ENCODE measurements at places on chromosomes 12 and 14.

DNA sequence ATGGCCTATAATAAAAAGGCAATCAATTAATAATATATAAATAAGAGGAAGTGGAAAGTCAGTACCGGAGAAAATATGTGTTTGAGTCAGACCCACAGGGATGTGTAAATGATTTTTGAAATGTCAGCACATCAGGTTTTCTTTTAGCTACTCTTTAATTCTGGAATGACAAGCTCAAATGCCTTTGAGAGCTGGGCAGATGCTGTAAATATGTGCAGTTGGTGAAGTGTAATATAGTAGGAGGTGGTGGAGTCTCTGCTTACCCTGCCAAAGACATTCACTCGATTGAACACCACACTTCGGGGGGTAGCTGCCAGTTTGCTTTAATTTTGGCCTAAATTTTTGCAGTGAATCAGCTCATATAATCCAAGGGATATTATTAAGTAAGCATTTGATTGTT lies 93.0 kb downstream of the PLEKHA5 start:
- DNase-seq: no peak

DNA sequence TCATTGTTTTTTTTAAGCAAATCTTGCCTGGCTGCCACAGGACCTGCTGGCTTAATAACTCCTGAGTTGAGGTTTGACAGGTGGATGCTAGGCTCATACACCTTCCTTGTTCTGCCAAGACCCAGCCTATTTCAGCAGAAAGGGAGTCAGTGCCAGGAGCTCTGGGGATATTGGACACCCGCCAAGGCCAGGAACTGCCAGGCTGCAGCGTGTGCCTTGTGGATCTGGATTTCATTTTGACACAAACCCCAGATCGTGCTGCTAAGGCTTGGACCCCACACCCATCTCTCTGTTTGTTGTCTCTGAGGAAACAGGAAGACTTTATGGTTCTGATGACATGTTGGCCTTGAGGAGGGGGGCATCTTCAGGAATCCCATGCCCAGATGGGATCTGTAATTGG lies 44.4 kb upstream of the PRIMA1 start:
- DNase-seq: no peak

- no peak for DNase-seq
Measured at GRCh38 chr12:104632724-104633201, 176.0 kb downstream of the CHST11 start.

GRCh38 chr14:77409131-77409533 lies 14.2 kb downstream of the NOXRED1 start:
- DNase-seq: no peak

- no peak for DNase-seq
Measured at GRCh38 chr14:44168566-44168965, 338.5 kb downstream of the FSCB start.

GRCh38 chr12:4215229-4216186 lies 58.1 kb upstream of the CCND2 start:
- no peak for DNase-seq

GRCh38 chr12:19833775-19834501 lies 394.6 kb downstream of the AEBP2 start:
- DNase-seq: no peak

GRCh38 chr12:66341126-66341525 lies 38.8 kb downstream of the HELB start:
- DNase-seq: no peak

DNA sequence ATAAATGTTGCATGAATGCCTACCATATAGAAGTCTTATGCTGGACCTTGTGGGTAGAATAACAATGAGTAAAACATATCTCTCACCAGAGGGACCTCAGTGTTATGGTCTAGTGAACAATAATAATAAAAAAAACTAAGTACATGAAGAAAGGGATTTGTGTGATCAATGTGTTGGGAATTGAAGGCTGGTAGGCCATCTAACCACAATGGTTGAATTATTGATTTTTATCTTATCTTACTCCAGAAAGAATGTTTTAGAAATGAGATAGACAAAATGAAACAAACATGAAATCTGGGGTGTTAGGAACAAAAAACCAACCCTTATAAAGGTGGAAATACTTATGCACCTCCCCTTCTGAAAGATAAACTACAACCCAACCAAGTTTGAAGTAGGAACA lies 243.9 kb upstream of the LRIG3 start:
- DNase-seq: no peak

DNA sequence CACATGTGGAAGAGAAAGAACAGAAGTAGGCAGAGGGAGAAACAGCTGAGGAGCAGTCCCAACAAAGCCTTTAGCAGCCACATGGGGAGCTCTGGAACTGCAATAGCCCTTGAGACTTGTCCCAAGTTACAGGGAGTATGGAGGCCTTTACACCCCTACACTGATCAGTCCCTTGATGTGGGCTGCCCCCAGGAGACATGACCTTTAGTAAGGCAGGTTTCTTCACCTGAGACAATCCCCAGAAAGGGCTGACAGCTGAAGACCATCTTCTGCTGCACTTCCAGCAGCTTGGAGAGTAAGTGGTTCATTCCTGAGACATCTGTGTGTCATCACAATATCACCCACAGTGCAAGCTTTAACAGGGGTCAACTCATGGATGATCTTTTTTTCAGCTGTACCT lies 8.6 kb upstream of the SNAPC1 start:
- DNase-seq: no peak

GRCh38 chr14:65195042-65195719 lies 92.9 kb upstream of the MAX start:
- no peak for DNase-seq

DNA sequence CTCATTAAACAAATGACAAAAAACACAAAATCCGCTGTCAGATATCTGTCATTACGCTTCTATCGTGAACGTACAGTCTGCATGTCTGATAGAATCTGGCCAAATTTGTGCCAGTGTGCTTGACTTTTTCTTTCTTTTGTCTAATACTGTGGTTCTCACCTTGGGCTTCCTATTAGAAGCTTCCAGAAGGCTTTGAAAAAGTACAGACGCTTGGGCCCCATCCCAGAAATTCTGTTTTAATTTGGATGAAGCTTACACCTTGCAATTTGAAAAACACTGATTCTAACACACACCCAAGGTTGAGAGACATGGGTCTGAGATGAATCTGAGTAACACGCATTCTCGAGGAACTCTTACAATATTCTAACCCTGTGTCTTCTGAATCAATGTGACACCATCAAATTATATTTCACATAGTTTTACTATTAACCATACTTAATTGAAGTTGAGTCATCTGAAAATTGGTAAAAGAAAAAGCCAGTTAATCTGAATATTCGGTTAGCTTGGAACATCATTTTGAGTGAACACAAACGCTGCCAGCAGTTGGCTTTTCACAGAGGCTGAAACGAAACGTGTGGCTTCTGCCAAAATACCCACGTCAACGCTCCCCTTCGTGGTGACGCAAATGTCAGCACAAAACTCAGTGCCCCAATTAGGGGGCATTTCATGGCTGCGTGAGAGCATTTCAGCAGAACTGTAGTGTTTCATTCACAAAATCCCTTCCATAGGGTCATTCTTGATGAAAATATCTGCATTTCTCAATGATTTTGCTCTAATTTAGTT lies 420.5 kb downstream of the TMEM132D start:
- DNase-seq: no peak

DNA sequence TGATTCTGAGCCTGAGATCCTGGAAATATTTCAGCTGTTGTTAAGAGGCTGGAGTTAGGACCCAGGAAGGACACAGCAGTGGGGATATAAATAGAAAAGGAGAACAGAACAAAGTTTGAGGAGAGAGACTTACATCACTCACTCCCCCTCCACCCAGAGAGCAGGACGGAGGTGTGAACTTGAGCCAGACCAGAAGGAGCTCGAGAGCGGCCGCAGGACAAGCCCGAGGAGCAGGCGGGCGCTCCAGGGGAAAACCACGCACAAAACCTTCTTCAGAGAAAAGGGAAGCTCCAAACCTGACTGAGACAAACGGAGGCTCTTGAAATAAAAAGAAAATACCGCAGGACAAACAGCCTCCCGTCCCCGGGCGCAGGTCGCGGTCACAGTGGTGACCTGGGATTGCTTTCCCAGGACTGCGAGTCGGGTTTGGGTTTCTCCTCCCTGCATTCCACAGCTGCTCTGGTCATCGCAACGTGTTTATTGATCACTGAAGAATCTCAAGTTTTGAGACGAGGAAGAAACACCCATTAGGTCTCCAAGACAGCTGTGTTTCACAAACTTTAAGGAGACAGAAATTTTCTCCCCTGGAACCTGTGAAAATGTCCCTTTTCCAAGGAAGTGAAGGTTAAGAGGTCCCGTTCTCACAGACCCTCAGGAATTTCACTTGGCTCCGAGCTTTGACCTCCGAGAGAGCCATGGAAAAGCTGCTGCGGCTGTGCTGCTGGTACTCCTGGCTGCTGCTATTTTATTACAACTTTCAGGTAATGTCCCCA lies at the start of gene ADGRD1:
ADGRD1 (plus strand) TSS at position 137 of the 773 bp plus-strand sequence; CDS start at position 696, 559 bp downstream.
- DNase-seq: no peak

DNA sequence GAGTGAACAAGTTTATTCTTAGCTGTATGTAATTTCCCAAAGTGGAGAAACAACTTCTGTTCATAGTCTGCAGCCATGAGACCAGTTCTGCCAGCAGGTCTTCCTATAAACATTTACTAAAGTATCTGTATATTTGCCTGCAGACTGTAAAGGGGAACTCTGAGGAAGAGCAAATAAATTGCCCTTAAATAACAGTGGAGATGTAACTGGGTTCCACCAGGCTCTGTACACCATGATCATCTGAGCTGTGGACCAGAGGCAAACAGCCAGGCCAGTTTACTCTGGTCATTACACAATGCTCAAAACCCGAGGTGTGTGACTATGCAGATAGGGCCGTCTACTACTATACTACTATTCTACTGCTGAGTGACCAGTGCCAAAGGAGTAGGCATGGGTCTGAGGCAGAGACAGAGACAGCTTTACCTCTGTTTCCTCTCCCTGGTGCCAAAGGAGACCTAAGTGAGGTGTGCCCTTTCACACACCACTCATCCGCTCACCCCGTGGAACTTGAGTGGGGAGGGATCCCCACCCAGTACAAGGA lies 21.1 kb upstream of the CERS5 start:
- DNase-seq: no peak

DNA sequence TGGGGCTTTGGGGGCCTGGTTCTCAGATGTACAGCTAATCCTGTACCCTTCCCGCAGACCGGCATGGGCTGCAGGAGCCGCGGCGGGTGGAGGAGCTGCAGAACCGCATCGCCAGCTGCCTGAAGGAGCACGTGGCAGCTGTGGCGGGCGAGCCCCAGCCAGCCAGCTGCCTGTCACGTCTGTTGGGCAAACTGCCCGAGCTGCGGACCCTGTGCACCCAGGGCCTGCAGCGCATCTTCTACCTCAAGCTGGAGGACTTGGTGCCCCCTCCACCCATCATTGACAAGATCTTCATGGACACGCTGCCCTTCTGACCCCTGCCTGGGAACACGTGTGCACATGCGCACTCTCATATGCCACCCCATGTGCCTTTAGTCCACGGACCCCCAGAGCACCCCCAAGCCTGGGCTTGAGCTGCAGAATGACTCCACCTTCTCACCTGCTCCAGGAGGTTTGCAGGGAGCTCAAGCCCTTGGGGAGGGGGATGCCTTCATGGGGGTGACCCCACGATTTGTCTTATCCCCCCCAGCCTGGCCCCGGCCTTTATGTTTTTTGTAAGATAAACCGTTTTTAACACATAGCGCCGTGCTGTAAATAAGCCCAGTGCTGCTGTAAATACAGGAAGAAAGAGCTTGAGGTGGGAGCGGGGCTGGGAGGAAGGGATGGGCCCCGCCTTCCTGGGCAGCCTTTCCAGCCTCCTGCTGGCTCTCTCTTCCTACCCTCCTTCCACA lies 7.6 kb downstream of the NR4A1 start:
- DNase-seq: no peak

GRCh38 chr12:2681450-2682205 lies 113.1 kb upstream of the FKBP4 start:
- DNase-seq: no peak

GRCh38 chr14:35576260-35576659 lies 42.3 kb downstream of the INSM2 start:
- no peak for DNase-seq

DNA sequence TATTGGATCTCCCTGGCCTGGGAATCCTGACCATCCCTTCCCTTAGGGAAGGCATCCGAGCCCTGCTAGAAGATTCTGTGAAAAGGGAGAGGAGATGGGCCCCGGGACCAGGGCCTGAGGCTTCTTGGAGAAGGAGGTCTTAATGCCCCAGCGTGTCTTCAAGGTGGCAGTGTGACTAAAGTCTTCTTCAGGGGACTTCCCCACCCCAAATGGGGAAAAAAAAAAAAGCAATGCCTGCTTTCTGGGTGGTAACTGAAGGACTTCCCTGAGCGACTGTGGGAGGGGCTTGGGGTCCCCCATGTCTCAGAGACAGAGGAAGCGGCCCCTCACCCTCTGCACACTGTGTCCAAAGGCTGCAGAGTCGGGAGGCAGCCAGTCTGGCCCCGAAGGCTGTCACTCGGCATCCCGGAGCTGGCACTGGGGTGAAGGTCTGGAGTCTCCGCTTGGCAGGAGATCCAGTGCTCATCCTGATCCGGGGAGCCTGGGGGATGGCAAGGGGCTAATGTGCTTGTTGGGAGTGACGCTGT lies 7.8 kb upstream of the PGF start:
- DNase-seq: no peak

DNA sequence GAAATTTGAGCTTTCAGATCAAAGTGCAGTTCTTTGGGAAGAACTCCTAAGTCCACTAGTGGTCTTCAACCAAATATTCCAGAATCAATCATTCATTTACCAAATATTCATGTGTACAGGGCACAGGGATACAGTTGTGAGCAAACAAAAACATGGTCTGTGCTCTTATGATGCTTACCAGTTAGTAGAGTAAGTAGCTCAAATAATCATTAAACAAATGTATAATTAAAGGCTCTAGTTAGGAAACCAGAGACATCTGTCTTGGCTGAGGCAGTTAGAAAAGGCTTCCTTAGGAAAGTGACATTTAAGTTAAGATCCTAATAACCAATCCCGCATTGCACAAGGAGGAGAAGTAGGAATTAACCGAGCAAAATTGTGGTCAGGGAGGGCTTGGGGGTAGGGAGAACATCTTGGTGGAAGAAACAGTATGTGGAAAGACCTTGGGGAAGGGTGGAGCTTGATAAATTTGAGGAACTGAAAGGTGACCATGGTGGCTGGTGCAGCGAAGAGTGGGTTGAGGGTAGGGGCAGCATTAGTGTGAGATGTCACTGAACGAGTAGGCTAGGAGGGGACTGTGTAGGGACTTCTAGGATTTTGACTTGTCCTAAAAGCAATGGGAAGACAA lies 40.0 kb downstream of the PEBP1 start:
- no peak for DNase-seq

- no peak for DNase-seq
Measured at GRCh38 chr12:3929875-3930615, 56.8 kb upstream of the PARP11 start.

- no peak for DNase-seq
Measured at GRCh38 chr12:56205445-56205844, 16.2 kb upstream of the SMARCC2 start.
